T1000 (cell line): ENCODE measurements at places on chromosomes 1 and 21.

- DNase-seq: no peak
These were observed 79.1 kb upstream of the PGD start for GRCh38 chr1:10319750-10320149.

DNA sequence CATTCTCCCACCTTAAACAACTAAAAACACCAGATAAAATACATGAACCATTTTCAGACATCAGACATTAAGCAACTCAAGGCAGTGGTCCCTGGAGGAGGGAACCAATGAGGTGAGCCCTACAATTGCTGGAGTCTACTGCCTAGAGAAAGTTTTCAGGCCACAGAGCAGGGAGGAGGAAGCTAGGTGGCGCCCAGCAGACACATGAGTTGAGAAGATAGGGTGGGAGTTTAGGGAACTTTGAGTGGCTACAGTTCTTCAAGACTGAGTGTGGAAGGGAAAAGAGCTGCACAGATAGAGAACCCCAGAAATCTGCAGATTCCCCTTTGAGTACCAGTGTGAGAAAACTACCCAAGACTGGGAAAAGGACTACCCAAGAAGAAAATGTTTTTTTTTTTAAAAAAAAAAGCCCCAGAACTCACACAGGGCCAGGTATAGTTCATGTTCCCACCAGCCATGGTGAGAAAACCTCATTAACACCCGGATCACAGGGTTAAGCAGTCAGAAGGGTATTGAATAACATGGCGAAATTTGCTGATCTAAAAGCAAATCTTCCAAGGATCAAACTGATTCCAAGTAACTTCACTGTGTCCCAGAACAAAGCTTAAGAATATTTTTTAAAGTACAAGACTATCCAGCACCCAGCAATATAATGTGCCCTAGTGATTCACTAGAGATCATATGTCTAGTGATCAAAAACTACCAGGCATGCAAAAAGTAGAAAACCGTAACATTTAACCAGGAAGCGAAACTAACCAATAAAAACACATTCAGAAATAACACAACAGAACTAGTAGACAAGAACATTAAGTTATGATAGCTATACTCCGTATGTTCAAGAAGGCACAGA is 12.0 kb downstream of the ALDH9A1 start:
- no peak for DNase-seq

GRCh38 chr1:220684890-220685289 is 5.3 kb upstream of the C1orf115 start:
- DNase-seq: no peak

DNA sequence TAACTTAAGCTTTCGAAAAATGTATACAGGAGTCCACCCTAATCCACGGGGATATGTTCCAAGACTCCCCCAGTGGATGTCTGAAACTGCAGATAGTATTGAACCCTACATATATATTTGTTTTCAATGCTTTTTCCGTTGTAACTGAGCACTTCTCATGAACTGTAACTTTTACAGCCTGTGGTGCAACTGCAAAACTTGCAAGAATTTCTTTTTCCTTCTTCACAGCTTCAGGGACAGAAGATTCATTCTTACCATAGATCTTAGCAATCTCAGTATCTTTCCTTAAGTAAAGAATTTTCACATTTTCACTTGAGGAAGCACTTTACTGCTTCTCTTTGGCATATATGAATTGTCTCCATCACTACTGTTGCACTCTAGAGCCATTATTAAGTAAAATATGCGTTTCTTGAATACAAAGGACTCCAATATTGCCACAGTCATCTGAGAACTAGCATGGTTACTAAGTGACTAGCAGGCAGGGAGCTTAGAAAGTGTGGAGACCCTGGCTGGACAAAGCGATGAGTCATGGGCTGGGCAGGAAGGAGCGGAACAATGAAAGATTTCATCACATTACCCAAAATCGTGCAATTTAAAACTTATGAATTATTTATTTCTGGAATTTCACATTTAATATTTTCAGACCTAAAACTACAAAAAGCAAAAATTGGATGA is 14.1 kb downstream of the DPYD start:
- peak; percentile 1 for DNase-seq

DNA sequence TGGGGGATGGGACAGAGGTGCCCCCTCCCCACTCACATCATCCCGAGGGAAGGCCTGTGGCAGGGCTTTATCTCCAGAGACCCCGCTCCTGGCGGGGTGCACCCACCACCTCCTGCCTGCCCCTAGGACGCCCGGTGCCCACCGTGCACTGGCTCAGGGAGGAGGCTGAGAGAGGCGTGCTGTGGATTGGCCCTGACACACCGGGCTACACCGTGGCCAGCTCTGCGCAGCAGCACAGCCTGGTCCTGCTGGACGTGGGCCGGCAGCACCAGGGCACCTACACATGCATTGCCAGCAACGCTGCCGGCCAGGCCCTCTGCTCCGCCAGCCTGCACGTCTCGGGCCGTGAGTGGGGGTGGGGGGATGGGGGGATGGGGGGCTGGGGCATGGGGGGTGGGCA is 71.7 kb downstream of the TRIM11 start:
- no peak for DNase-seq

DNA sequence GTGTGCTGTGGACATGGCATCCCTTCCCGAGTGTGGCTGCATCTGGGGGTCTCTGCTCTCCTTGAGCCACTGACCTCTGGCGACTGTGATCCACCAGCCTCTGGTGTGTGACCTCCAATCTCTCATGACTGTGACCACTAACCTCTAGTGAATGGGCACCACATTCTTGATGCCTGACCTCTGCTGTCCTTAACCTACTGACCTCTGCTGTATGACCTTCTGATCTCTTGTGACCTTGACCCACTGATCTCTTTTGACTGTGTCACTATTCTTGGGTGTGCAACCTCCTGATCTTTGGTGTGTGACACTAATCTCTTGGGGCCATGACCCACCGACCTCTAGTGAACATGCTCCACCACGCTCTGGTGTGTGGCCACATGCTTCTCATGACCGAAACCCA is 45.8 kb upstream of the KDM4A start:
- no peak for DNase-seq

GRCh38 chr1:47215713-47216112 is 16.3 kb downstream of the TAL1 start:
- no peak for DNase-seq

DNA sequence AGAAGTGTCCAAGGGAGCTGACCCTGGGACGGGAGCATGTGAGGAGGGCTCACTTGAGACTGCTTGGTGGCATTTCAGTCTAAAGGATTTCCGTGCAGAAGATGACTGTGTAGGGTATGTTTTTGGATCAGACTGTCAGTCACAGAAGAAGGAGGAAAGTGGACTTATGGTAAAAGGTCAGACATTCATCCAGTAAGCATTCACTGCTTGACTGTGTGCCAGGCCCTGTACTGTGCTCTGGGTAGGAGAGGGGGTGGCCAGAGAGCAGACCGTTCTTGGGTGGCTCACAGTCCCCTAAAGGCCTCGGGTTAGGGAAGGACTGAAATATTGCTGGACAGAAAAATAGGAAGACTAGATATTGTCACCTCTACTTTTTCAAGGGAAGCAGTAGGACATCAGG is 2.1 kb upstream of the SERINC2 start:
- DNase-seq: no peak

DNA sequence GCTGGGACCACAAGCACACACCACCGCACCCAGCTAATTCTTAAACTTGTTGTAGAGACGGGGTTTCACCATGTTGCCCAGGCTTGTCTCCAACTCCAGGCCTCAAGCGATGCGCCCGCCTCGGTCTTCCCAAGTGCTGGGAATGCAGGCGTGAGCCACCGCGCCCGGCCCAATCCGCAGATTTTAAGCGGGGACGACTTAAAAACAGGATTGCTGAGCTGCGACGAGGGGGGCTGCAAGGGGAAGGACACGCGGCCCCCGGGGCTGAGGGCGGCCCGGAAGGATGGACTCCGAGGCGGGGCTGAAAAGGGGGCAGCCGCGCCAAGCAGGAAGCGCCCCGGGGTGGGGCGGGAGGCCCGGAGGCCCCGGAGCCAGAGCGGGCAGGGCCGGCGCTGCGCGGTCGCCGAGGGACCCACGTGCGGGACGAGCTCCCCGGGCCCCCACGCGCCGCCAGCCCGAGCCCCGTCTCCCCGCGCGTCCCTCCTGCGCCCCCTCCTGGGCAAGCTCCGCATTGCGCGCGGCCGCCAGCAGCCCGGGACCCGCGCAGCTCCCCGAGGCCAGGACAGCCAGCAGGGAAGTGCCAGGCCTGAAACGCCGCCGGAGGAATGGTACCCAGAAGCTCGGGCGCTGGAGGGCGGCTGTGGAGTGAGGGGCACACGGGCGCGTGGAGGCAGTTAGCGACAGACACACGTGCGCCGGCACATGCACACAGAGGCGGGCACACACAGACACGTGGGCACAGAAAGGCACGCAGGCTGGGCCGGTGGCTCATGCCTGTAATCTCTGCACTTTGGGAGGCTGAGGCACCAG is 5.5 kb upstream of the PRKCZ start:
- no peak for DNase-seq

DNA sequence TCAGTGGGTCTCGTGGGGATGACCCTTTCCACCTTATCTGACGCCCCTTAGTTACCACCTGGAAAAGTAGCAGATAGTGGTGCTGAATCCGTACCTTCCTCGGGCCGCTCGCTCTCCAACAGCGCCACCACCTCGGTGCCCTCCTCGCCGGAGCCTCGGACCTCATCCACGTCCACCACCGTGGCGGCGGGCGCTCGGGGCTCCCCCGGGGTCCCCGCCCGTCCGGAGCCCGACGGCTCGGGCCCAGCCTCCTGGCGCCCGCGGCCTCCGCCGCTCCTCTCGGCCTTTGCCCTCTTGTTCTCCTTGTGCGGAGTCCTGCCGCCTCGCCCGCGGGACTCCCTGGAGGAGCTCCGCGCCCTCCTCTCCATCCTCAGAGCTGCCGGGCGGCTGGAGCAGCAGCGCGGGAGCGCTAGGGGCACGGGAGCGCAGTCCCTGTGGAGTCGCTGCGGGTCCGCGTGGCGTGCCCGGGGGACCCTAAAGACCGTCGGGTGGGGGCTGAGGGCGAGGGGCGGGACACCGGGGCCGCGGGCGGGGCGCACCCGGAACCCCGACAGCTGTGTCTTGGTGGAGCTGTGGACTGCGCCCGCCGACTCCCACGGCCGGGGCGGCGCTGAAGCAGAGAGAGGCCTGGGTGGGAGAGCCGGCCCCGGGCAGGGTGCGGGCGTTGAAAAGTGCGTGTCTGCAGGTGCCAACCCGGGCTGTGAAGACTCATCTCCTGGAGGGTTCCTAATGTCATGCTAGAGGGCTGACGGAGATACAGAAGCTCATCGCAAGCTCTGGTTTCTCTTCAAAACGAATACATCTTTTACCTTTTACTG is at the start of gene NPHS2:
NPHS2 (minus strand) TSS at position 452 of the 818 bp plus-strand sequence; CDS start at position 368, 84 bp downstream.
- no peak for DNase-seq

- DNase-seq: no peak
These were observed at the start of gene SFN for GRCh38 chr1:26862781-26863684. TSS of gene SFN (plus strand) at chr1:26863149. CDS start at chr1:26863213, 64 bp downstream.

GRCh38 chr1:198601936-198602889 is 36.6 kb upstream of the PTPRC start:
- no peak for DNase-seq

- DNase-seq: no peak
These were observed 139.3 kb upstream of the NFIA start for GRCh38 chr1:60942896-60943638.

- no peak for DNase-seq
These were observed 34.9 kb upstream of the SCYL3 start for GRCh38 chr1:169928438-169929209.

DNA sequence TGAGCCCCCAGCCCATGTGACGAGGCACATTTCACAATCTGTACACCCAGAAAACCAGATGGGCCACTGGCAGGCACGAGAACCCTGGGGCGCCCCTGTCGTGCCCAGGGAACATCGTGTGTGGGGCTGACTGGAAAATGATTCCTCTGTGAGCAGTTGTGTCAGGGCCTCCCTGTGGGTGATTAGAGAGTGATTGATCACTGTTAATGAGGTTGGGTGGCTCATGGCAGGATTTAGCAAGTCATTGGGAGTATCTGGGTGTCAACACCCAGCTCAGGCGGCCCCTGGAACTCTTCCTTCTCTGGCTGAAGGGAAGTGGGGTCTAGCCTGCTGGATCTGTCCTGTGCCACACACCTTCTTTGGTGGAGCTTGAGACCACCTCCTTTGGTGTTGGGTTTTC is 5.7 kb downstream of the GRHL3 start:
- no peak for DNase-seq

- no peak for DNase-seq
These were observed 24.7 kb upstream of the DMRTA2 start for GRCh38 chr1:50447961-50448360.

DNA sequence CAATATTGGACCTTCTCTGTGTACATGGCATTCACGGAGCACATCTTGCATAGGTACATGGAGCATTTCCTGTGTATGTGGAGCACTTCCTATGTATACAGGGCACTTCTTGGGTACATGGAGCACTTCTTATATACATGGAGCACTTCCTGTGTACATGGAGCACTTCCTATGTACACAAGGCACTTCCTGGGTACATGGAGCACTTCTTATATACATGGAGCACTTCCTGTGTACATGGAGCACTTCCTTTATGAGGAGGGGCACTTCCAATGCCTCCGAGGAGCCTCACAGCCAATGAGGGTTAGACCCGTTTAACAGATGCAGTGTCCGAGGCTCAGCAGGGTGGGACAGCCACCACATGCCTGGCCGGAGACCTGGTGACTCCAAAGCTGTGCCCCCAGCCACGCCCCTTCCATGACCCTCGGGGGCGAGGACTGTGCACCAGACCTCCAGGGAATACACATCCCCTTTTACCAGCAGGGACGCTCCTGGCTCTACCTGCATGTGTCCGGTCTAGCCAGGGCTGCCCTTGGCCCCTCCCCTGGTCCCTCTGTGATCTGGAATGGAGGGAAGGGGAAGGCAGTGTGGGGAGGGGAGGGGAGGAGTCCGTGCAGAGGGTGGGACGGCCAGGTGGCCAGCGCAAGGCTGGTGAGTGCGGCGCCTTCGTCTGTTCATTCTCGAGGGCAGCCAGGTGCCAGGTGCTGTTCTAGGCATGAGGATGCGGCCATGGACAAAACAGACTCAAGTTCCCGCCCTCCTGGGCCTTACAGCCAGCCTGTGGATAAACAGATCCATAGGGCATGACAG is 195.1 kb upstream of the TMEM51 start:
- no peak for DNase-seq

DNA sequence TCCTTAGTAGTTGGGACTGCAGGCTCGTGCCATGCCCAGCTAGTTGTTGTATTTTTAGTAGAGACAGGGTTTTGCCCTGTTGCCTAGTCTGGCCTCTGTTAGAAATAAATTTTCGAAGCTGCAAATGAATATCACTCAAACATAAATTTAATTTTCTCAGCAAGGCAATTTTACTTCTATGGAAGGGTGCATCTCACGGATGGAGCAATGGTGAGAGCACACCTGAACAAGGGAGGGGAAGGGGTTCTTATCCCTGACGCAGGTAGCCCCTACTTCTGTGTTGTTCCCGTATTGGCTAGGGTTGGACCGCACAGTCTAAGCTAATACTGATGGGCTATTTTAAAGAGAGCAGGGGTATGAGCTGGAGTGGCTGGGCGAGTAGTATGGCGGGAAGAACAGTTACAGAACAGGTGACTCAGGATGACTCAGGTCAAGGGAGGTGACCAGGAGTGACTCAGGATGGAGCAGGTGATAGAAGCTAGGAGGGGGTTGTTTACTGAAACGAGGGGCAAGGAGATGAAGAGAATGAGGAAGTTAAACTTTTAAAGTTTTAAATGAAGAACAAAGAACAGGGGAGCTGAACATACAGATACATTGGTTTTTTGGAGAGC is 7.5 kb downstream of the MDM4 start:
- no peak for DNase-seq
